ENCODE measurements at places on chromosomes 13 and 19. TPM values are rescaled to one million over a fixed set of nuclear protein-coding genes. Genes with fewer than 3 reads are reported as not detected.
A peak's percentile ranks its signal among the peaks of the same experiment; 100 is the strongest.

DNA sequence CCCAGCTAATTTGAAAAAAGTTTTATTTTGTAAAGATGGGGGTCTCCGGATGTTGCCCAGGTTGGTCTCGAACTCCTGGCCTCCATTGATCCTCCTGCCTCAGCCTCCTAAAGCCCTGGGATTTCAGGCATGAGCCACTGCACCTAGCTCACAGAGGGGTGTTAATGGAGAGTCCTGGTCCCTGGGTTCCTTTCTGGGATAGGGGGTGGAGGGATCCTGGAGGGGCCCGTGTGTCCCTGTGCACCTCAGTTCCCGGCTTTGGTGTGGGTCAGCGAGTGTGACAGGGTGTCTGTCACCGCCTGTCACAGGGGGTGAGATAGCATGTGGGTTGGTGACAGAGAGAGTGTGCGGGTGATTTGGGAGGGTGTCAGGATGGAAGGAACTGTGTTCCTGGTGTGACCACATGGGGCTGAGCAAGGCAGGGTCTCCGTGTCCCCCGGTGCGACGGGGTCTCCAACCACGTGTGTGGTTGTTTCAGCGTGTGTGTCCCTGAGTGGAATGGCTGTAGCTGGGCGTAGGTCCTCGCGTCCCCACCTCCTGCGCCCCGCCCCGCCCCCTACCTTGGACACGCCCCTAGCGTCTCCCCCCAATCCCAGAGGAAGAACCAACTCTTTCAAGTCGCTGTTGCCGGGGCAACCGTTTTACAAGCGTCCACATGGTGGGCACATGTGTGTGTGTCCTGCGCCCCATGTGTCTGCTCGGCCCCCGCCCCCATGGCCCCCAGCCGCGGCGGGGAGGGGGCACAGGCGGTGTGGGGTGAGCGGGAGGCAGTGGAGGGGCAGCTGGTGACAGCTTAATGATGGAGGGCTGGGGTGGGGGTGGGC, 2.9 kb upstream of the NRTN start:
- peak; percentile 90 for DNase-seq

DNA sequence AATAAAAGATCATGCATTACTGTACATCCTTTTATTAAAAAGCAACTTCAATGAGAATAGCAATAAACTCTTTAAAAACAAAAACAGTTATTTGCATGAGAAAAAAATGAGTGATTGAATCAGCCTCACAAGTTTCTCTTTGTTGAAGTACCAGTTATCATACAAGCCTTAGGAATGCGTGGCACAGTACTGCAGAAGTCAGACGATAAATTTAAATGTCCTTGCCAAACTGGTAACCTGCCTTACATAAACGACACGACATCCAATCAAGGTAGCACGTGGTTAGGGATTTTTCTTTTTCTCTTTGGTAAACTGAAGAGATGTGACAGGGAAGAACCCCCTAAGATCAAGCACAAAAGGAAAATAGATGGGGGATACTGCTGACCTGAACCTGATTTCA, 251.0 kb downstream of the KLF12 start:
- no peak for DNase-seq

DNA sequence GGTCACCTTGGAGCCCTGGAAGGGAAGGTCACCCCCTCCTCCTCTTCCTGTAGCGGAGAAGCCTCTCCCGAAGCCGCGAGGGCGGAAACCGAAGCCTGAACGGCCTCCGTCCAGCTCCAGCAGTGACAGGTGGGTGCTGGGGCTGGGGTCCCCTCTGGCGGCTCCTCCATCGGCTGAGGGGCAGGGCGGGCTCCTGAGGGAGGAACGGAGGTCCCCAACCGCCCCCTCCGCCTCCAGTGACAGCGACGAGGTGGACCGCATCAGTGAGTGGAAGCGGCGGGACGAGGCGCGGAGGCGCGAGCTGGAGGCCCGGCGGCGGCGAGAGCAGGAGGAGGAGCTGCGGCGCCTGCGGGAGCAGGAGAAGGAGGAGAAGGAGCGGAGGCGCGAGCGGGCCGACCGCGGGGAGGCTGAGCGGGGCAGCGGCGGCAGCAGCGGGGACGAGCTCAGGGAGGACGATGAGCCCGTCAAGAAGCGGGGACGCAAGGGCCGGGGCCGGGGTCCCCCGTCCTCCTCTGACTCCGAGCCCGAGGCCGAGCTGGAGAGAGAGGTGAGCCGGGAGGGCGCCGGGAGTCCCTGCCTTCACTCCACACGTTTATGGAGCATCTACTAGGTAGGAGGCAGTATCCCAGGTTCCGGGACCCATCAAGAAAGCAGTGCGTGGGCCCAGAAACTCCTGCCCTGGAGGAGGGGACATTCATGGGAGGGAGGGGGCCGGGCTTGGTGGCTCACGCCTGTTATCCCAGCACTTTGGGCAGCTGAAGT, 22.0 kb downstream of the HDGFL2 start:
- DNase-seq, result no peak

DNA sequence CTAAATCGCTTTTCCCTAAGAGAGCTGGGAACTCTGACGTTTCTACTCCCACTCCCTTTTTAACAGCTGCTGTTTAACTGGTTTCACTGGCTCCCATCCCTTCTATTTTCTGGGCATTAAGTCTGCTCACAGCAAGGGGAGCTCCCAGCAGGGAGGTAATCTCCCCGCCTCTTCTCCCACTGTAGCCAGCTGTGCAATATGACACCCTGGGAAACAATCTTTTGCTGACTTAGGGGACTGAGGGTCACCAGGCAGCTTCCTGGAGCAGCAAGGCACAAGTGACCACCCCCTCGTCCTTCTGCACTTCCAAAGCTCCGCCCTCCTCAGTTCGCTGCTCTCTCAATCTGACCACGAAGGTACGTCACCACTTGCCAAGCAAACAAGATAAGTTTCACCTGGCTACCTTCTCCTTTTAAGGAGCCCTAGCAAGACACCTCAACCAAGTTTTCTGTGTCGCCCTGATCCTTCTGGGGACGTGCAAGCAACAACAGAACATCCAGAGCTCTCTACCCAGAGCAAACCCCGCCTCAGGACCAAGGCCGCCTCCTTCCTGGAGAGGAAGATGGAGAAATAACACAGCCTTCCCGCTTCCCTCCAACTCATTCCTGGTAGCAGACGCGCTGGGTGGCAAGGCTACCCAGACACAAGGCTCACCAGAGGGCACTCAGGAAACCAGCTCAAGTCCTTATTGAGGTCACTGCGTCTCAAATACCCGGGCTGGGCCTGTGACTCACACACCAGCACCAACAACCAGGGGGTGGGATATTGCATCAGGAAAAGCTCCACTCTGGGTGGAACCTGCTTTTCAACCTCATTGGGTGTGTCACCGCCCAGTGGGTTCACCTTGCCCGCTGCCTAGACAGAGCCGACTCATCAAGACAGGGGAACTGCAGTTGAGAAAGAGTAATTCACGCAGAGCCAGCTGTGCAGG, 92.4 kb downstream of the STK24 start:
- DNase-seq, result peak; percentile 86

DNA sequence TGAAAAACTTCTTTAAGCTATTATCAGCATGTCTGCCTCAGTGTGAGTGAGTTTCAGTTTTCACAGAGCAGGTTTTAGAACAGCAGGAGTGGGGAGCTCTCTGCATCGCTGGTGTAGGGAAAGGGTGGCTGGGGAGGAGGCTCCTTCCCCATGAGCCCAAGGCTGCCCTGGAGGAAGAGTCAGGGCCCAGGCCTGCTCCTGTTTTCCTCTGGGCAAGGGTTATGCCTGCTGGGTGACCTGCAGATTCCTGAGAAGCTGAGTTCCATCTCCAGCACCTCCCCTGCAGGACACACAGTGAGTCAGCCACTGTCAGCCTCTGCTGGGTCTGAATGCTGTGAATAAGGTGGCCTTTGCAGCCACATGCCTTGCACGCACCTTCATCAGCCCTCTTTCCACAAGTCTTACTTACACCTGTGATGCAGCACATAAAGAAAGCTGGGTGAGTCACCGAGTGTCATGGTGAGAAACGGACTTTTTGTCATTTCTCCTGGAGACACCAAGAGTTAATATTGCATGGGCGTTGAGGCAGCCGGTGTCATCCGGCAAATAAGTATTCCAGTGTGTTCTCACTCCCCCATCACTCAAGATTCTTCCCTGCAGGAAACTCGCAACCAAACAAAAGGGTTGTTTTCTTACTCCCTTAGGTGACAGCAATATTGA, 186.4 kb upstream of the KL start:
- DNase-seq, result no peak

Gene CEACAM4
- not detected for total RNA-seq

Gene ARL11
- not detected for total RNA-seq

Gene ZNF813
- total RNA-seq, result 5.6 TPM
